ENCODE measurements at places on chromosomes 1 and 21. TPM values are rescaled to one million over a fixed set of nuclear protein-coding genes. Genes with fewer than 3 reads are reported as not detected.

- no peak for DNase-seq
Observed at GRCh38 chr1:7638078-7638477, 133.0 kb upstream of the VAMP3 start.

GRCh38 chr1:200428482-200429205, 18.8 kb upstream of the ZNF281 start:
- no peak for DNase-seq

GRCh38 chr1:74343216-74343615, 108.0 kb downstream of the TNNI3K start:
- no peak for DNase-seq

DNA sequence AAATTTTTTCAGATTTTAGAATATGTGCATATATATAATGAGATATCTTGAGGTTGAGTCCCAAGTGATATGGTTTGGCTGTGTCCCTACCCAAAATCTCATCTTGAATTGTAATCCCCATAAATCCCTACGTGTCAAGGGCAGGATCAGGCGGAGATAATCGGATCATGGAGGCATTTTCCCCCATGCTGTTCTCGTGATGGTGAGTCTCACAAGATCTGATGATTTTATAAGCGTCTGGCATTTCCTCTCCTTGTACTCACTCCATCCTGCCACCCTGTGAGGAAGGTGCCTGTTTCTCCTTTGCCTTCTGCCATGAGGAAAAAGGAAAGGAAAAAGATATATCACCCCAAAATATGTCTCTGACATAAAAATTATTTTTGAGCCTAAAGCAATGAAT, 64.6 kb downstream of the TOR3A start:
- DNase-seq: no peak

- DNase-seq: no peak
Observed at GRCh38 chr1:53025769-53026112, 36.3 kb upstream of the PODN start.

The CHI3L2 gene
- 115 TPM for total RNA-seq

DNA sequence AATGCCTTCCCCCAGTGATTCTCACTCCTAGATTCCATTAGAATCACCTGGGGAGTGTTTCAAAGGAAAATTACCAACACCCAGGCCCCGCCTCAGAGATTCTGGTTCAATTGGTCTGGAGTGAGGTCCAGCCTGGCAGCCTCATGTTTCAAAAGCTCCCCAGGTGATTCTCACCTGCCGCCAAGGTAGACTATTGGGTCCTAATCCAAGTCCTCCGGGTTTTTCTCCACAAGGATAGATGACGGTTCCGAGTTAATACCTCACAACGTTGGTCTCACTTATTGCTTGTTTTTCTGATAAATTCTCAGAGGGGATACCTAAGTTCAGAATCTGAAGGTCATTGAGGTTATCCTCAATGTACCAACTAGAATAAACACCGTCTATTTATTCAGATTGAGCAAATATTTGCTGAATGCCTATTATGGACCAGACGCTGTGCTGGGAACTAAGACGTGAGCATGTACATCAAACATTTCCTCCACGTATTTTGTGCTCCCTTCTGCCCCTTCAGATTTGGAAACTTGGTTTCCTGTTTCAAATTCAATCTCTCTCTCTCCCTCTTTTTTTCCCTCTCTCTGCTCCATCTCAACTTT, 97.5 kb downstream of the SEC16B start:
- DNase-seq: no peak

- peak; percentile 66 for DNase-seq
Observed at GRCh38 chr1:181317261-181317930, 165.9 kb upstream of the CACNA1E start.

GRCh38 chr1:56696663-56697062, 51.5 kb downstream of the PRKAA2 start:
- DNase-seq: no peak

- no peak for DNase-seq
Observed at GRCh38 chr1:180264595-180264994, 34.5 kb downstream of the LHX4 start.

DNA sequence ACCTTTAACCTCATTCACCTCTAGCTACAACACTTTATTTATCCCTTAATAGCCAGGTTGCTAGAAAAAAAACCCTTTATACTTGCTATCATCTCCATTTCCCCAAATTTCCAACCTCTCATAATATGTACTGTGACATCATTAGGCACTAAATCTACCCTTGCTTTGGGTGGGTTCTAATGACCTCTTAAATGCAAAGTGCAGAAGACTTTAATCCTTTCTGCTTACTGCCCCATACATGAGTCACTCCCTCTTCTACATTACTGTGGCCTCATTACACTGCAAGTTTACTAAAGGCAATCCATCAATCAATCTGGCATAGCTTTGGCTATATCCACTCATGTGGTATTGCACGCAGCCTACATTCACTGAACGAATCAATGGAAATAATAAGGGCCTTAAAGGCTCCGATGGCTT, 353.3 kb downstream of the SMYD3 start:
- DNase-seq: no peak

- DNase-seq: no peak
Observed at GRCh38 chr1:84037758-84038611, 39.1 kb upstream of the TTLL7 start.

The C4BPA gene
- total RNA-seq: 57.6 TPM

GRCh38 chr1:119209596-119210295, 69.3 kb upstream of the WARS2 start:
- DNase-seq: no peak

- no peak for DNase-seq
Observed at GRCh38 chr1:2504225-2504948, 22.0 kb downstream of the PANK4 start.

Data from upper lobe of left lung (tissue), 6 donors.